Activated T-helper 17 cell treated with anti-CD3 and anti-CD28 coated beads, Interleukin-2, amount 50 U/mL, for 72 hours (primary cell): ENCODE measurements at places on chromosomes 1 and 21.

DNA sequence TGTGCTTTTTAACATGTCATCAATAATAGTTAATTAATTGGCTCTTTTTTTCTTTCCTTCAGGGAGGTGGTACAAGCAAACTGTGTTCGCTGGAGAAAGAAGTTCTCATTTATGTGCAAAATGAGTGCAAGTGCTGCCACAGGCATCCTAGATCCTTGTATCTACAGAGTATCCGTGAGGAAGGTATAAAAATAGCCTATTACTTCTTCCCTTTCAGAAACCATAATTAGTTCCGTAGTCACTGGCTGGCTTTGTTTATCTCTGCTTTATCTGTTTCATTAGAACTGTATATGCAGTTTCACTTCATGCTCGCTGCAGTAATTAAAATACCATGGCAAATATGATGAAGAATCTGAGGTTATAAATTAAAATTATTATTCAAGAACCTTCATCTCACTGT lies 40.6 kb downstream of the EEIG2 start:
- H3K27ac ChIP-seq: no peak overlapping the region
- no peak for ATAC-seq
- H3K36me3 ChIP-seq: peaks cover 5% of the 10 kb centered on the region
- no peaks in the 10 kb centered on the region for H3K27me3 ChIP-seq
- no peaks in the 10 kb centered on the region for H3K4me1 ChIP-seq

DNA sequence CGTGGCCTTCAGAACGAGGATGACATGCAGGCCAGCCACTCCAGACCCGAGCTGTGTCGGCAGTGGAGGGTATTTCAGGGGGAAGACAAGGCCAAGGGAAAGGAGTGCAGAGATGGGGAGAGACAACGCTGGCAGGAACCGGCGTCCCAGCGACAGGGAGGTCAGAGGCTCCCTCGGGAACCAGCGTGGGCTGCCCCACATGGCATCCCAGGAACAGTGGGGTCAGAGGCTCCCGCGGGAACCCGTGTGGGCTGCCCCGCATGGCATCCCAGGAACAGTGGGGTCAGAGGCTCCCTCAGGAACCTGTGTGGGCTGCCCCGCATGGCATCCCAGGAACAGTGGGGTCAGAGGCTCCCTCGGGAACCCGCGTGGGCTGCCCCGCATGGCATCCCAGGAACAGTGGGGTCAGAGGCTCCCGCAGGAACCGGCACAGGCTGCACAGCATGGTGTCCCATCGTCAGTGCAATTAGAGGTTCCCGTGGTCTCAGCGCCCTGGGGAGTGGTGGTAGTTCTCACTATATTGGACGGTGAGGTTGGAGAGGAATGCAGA lies 43.0 kb downstream of the SLC19A1 start:
- peak overlapping the region; percentile 33 for H3K27ac ChIP-seq
- H3K4me3 ChIP-seq: no peak overlapping the region
- H3K36me3 ChIP-seq: peaks cover 5% of the 10 kb centered on the region
- peaks cover 5% of the 10 kb centered on the region for H3K4me1 ChIP-seq

GRCh38 chr1:67211589-67212563 lies 45.6 kb downstream of the IL23R start:
- ATAC-seq: peak; percentile 89
- H3K27ac ChIP-seq: peak overlapping the region; percentile 67

GRCh38 chr21:41894511-41894910 lies 15.4 kb upstream of the PRDM15 start:
- no peak overlapping the region for H3K4me3 ChIP-seq
- H3K4me1 ChIP-seq: peaks cover 13% of the 10 kb centered on the region

DNA sequence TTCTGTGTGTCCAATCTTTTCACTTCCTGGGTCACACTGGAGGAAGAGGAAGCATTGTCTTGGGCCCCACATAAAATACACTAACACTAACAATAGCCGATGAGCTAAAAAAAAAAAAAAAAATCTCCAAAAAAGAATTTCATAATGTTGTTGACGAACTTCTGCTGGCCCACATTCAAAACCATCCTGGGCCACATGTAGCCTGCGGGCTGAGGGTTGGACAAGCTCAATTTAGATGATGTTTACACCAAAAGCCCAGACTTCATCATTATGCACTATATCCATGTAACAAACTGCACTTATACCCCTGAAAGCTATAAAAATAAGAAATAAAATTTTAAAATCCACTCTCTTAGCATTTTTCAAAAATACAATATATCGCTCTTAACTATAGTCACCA lies 187.8 kb upstream of the PTBP2 start:
- H3K27me3 ChIP-seq: peaks cover 2% of the 10 kb centered on the region
- no peaks in the 10 kb centered on the region for H3K4me1 ChIP-seq
- H3K4me3 ChIP-seq: no peak overlapping the region
- no peaks in the 10 kb centered on the region for H3K36me3 ChIP-seq
- no peak for ATAC-seq

DNA sequence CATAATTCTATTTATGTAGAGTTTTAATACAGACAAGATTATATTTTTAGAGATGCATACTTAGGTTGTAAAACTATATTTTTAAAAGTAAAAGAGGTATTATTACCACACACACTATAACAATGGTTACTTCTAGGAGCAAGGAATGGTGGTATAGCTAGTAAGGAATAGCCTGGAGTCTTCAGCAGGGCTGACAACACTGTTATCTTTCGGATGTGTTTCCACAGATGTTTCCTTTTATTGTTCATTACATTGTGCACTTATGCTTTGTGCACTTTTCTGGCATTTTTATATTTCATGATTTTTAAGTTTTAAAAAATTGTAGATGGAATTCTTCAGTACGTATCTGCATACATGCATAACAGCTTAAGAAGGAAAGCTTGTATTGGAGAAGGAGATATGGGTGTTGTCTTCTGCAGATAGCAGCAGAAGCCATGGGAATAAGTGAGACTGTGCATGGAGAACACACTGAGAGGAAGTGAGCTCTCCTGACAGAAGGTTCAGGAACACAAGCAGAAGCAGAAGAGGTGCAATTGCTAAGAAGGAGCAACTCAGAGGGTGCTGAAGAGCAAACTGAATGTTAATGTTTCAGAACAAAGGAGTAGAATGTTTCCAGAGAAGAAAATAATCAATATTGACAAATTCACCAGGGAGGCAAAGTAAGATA lies 91.8 kb downstream of the UCHL5 start:
- H3K36me3 ChIP-seq: no peaks in the 10 kb centered on the region
- no peak for ATAC-seq
- no peaks in the 10 kb centered on the region for H3K27me3 ChIP-seq
- H3K4me1 ChIP-seq: no peaks in the 10 kb centered on the region
- H3K27ac ChIP-seq: no peak overlapping the region

DNA sequence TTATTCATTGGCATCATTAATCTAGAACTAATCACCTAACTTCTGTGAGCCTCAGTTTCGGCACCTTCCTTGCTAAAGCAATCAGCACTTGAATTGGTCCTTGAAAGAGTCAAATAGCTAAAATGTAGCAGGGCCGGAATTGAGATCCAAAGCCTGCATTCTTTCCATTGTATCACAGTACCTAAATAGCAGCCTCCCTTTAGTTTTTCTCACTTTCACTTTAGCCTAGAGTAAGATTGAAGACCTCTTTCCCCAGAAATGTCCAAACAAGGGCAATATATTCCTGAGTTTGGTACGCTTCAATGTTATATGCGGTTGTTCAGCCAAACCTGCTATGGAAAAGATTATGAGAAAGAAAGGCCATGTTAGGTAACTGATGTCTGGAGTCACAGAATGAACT lies 121.9 kb upstream of the BMP8A start:
- no peaks in the 10 kb centered on the region for H3K4me1 ChIP-seq
- peaks cover 98% of the 10 kb centered on the region for H3K36me3 ChIP-seq
- no peak for ATAC-seq
- H3K27ac ChIP-seq: peak overlapping the region; percentile 61
- no peak overlapping the region for H3K4me3 ChIP-seq

DNA sequence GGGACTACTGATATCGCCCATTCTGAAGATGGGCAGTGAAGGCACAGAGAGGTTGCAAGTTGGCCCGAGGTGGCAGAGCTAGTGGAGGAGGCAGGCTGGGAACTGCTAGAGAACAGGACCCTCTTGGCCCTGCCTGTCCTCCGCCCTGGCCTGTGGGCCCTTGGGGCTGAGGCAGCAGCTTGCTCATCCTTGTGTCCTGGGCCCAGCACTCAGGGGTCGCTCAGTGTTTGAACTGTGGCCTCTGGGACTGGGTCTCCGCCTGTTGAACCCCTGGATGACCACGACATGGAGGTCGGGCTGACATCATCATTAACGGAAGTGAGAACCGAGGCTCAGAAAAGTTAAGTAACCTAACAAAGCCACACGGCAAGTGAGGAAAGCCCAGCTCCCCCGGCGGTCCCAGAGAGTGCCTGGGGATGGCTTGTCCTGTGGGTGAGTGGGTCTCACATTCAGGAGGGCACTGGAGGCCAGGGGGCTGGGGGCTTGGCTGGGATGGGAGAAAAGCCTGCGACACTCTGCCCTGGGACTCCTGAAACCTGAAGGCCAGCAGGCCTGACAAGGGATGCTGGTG lies 23.0 kb upstream of the DDOST start:
- no peak overlapping the region for H3K4me3 ChIP-seq
- ATAC-seq: no peak
- no peak overlapping the region for H3K27ac ChIP-seq
- no peaks in the 10 kb centered on the region for H3K36me3 ChIP-seq
- H3K27me3 ChIP-seq: peaks cover 9% of the 10 kb centered on the region

DNA sequence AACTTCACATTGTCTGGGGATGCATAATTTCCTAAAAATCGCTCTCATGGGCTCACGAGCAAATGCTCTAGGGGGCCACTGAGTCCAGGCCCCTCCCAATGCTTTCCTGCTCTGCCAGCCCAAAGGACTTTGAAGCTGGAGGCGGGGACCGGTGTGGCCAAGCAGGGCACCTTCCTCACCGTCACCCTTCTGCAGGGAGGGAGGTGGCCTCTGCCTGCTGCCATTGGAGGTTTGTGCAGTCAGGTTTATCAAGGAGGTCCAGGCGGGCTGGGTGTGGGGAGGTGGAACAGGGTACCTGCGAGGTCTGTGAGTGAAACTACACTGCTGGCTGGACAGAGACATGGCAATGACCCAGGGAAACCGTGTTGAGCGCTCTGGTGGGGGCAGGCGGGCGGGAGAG lies 58.1 kb upstream of the TRAPPC10 start:
- H3K4me1 ChIP-seq: peaks cover 6% of the 10 kb centered on the region
- H3K27me3 ChIP-seq: no peaks in the 10 kb centered on the region
- H3K27ac ChIP-seq: no peak overlapping the region

GRCh38 chr1:17181781-17182464 lies 23.0 kb upstream of the PADI1 start:
- H3K4me3 ChIP-seq: peak overlapping the region; percentile 52
- no peaks in the 10 kb centered on the region for H3K36me3 ChIP-seq
- peaks cover 16% of the 10 kb centered on the region for H3K4me1 ChIP-seq
- peak; percentile 60 for ATAC-seq
- no peak overlapping the region for H3K27ac ChIP-seq

- peaks cover 46% of the 10 kb centered on the region for H3K27me3 ChIP-seq
- ATAC-seq: peak; percentile 28
- H3K4me3 ChIP-seq: peak within 1 kb of the TSS; percentile 61
- no peak within 1 kb of the TSS for H3K27ac ChIP-seq
- no peaks in the 10 kb centered on the region for H3K36me3 ChIP-seq
- no peaks in the 10 kb centered on the region for H3K4me1 ChIP-seq
Measured at GRCh38 chr1:99004861-99005442, at the start of gene PLPPR5. Gene PLPPR5, minus strand, starts transcription at chr1:99004861. Its CDS starts 190 bp downstream, at chr1:99004671.

DNA sequence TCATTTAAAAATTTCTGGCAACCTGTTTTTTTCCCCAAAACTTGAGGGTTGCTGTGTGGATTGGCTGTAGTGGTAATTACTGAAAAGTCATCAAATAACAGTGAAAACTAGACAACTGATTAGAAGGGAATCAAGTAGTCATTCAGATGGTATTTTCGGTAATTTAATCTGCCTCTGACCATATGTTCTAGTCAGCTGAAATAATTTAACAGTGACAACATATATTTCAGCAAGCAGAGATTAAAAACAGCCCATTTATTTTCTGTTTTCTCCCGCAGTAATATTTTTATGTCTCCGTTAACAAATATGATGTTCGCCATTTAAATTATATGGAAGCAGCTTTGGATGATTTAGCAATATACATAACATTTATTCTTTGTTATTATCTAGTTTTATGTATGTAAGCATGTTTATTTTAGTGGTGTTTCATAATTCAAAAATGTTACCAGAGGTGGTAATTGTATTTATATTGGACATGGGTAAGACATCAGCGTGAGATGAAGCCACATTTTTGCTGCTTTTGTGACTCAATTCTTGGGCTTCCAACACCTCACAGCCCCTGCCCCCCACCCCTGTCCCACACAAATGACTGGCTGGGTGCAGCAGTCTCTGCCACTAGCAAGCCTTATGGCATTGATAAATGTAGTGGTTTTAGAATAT lies 104.4 kb downstream of the GALNT2 start:
- H3K4me3 ChIP-seq: no peak overlapping the region
- H3K4me1 ChIP-seq: peaks cover 39% of the 10 kb centered on the region
- H3K27ac ChIP-seq: no peak overlapping the region

- peaks cover 19% of the 10 kb centered on the region for H3K36me3 ChIP-seq
- H3K4me3 ChIP-seq: no peak overlapping the region
- ATAC-seq: peak; percentile 97
- peaks cover 29% of the 10 kb centered on the region for H3K4me1 ChIP-seq
- H3K27me3 ChIP-seq: no peaks in the 10 kb centered on the region
- H3K27ac ChIP-seq: peak overlapping the region; percentile 42
Measured at GRCh38 chr1:77986810-77987209, 7.9 kb upstream of the FUBP1 start.

DNA sequence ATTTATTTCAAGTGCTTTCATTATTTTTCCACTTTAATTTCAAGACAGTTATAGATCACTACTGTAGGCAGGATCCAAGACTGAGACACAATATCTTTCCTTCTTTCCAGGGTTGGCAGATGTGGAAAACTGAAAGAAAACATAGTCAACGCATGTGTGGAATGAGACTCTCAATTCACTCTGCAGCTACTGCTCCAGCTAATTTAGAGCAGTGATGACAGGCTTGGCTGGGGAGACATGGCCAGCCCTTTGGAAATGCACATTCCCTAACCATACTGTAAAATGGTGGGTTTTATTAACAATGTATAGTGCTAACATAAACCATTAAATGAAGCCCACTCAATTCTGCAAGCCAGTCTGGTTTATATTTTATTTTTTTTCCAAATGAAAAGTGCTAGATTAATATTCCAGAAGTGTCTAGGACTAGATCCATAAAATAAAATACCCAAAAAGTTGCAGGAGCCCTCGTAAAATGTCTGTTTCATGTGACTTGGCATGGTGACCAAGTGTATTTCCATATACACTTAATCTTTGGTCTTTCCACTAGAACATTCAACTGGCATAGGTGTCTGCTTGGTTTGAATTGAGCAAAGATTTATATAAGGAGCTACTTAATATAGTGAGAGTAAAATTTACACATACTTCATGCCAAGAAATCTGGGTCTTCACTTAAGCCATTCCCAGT lies 32.9 kb downstream of the COL11A1 start:
- no peak for ATAC-seq
- no peak overlapping the region for H3K27ac ChIP-seq
- no peaks in the 10 kb centered on the region for H3K27me3 ChIP-seq
- no peaks in the 10 kb centered on the region for H3K36me3 ChIP-seq
- no peaks in the 10 kb centered on the region for H3K4me1 ChIP-seq

GRCh38 chr1:7519181-7519860 lies 251.8 kb upstream of the VAMP3 start:
- no peak overlapping the region for H3K27ac ChIP-seq
- no peaks in the 10 kb centered on the region for H3K36me3 ChIP-seq
- no peak overlapping the region for H3K4me3 ChIP-seq
- H3K4me1 ChIP-seq: no peaks in the 10 kb centered on the region
- H3K27me3 ChIP-seq: peaks cover 7% of the 10 kb centered on the region
